ENCODE measurements at places on chromosomes 4 and X.
A peak's percentile ranks its signal among the peaks of the same experiment; 100 is the strongest.

DNA sequence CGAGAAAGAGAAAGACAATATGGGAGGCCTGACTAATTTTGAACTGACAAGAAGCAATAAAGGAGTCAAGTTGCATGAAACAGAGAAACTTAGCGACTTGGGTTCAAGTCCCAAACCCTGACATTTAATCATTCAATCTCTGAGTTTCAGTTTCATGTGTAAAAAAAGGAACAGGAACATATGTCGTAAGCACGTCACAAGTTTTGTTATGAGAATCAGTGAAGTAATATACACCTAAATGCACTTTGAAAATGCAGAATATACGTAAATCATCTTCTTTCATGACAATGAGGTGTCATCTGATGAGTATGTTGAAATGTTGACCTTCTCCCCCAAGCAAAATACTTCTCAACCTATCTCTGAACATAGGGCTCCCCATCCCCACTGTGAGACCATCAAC, 10.4 kb downstream of the ACOT9 start:
- DNase-seq = no peak

- DNase-seq = no peak
These were observed 415.0 kb upstream of the INTU start for GRCh38 chr4:127217586-127218229.

DNA sequence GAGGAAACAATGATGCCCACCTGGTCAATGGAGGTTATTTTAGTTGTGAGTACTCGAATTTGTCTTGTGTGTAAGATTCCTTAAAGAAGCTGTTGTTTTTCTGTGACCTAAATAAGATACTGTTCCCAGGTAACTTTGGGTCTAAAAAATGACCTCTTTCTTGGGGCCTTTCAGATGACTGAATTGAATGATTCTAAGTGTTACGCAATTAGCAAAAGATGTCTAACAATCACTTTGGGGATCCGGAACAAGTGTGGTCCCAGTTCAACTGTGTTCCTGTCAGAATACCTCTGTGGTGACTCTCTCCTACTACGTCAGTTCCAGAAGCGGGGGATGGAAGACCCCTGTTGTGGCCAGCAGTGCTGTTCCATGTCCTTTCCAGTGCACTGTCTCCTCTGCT, 99.4 kb downstream of the FRAS1 start:
- DNase-seq = no peak

DNA sequence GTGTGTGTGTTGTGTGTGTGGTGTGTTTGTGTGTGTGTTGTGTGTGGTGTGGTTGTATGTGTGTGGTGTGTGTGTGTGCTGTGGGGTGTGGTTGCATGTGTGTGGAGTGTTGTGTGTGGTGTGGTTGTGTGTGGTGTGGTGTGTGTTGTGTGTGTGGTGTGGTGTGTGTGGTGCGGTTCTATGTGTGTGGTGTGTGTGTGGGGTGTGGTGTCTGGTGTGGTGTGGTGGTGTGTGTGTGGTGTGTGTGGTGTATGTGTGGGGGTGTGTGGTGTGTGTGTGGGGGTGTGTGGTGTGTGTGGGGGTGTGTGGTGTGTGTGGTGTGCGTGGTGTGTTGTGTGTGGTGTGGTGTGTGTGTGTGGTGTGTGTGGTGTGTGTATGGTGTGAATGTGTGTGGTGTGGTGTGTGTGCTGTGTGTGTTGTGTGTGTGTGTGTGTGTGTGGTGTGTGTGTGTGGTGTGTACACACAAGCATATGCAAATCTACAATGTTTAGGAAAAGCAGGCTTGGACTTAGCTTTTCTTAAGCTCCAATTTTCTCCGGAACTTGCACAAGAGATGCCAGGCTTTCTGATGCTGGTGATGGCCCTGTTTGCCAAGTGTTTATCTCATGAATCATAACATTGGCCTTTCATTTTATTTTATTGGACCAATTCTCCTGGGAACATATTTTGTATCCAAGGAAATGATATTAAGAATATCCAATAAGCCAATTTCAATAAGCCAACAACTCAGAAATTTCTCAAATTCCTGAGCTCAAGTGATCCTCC, 148.7 kb downstream of the SPATA18 start:
- peak; percentile 5 for DNase-seq

DNA sequence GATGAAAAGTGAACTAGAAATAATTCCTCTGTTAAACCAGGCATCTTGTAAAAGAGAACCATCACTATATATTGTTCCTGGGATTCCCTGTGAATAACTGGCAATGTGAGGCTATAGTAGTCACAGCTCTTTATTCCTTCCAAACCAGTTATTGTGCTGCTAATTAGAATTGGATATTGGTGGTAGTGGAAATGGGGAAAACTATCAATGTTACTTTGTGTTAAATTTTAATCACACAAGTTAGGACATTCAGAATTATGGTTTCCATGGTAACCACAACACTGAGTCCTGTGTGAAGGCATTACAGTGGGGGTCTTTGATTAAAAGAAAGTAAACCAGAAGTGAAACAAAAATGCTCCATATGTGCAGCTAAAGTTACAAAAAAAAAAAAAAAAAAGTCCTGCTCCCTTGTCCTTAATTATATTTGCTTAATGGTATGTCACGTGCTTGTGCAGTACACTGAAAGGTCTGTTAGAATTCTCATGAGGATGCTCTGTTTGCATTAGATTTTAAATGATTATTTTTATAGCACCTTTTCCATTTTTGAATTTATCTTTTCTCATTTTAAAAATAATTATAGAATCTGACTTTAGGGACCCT, 200.4 kb downstream of the ADGRL3 start:
- no peak for DNase-seq

- no peak for DNase-seq
These were observed 9.1 kb upstream of the MAGED4B start for GRCh38 chrX:52078131-52078530.

- DNase-seq = no peak
These were observed 468 bp downstream of the GLA start for GRCh38 chrX:101407167-101407747.

GRCh38 chr4:136850446-136850845, 681.8 kb downstream of the PCDH18 start:
- DNase-seq = no peak

GRCh38 chr4:164383058-164383357, 370.9 kb upstream of the SMIM31 start:
- DNase-seq = no peak
